Cardiac muscle cell (in vitro differentiated cells and primary cell): ENCODE measurements at places on chromosomes 3 and 15. TPM values are rescaled to one million over a fixed set of nuclear protein-coding genes. Genes with fewer than 3 reads are reported as not detected.

- no peak overlapping the region for H3K4me3 ChIP-seq
- peaks cover 10% of the 10 kb centered on the region for H3K27me3 ChIP-seq
- no peak overlapping the region for H3K27ac ChIP-seq
- no peaks in the 10 kb centered on the region for H3K4me1 ChIP-seq
- H3K36me3 ChIP-seq: no peaks in the 10 kb centered on the region
These were observed 7.4 kb downstream of the ZDHHC19 start for GRCh38 chr3:196203846-196204245.

DNA sequence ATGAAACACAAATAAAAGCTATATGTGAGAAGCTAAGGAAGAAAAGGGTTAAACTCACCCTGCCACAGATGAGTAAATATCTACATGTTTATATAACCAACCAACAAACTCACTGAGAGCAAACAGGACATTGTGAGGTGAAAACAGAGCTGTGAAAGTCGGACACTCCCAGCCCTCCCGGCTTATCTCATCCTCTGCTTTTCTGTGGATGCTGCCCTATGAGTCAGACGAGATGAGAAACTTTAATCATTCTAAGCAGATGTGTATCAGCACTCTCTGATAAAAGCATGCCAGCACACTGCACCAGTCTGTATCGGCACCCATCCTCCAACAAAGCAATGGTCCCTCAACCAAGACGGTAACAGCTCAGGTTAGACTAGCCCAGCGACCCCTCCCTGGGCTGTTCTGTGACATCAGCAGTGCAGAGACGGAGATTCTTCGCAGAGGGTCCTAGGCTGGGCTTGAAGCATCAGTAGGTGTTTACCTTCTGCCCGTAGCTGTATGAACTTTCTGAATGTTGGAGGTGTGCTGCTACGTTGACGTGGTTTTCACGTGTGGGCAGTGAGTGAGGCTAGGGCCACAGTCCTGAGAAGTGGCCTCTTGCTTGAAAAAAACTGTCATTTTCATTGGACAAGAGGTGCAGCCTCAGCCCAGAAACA is 119.8 kb upstream of the ALDH1A3 start:
- no peaks in the 10 kb centered on the region for H3K27me3 ChIP-seq
- no peak overlapping the region for H3K27ac ChIP-seq
- no peaks in the 10 kb centered on the region for H3K36me3 ChIP-seq
- DNase-seq: peak; percentile 38
- no peaks in the 10 kb centered on the region for H3K4me1 ChIP-seq

- H3K27ac ChIP-seq: no peak overlapping the region
- no peaks in the 10 kb centered on the region for H3K27me3 ChIP-seq
- no peaks in the 10 kb centered on the region for H3K36me3 ChIP-seq
- no peak for DNase-seq
- no peak overlapping the region for H3K4me3 ChIP-seq
- no peaks in the 10 kb centered on the region for H3K4me1 ChIP-seq
These were observed 883.6 kb downstream of the SQOR start for GRCh38 chr15:46518381-46518780.

- H3K36me3 ChIP-seq: peaks cover 3% of the 10 kb centered on the region
- H3K27me3 ChIP-seq: no peaks in the 10 kb centered on the region
- H3K4me3 ChIP-seq: no peak overlapping the region
- peaks cover 5% of the 10 kb centered on the region for H3K4me1 ChIP-seq
These were observed 13.8 kb downstream of the VPS18 start for GRCh38 chr15:40908095-40908494.

DNA sequence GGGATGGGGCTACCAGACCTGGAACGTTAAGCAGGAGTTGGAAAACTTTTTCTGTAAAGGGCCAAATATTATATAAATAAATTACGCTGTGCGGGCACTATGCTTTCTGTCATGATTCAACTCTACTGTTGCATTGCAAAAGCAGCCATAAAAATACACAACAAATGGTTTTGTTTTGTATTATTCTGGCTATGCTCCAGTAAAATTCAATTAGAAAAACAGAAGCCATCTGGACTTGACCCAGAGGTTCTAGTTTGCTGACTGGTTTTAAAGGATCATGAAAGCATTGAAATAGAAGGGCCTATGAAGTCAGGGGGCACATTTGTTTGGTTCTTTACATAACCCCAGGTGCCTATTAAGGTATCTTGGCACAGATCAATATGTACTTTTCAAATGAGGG is 647.4 kb upstream of the LMCD1 start:
- H3K27me3 ChIP-seq: no peaks in the 10 kb centered on the region
- H3K4me3 ChIP-seq: no peak overlapping the region

- H3K36me3 ChIP-seq: no peaks in the 10 kb centered on the region
- H3K27me3 ChIP-seq: no peaks in the 10 kb centered on the region
- no peak overlapping the region for H3K27ac ChIP-seq
- H3K4me3 ChIP-seq: no peak overlapping the region
- no peak for DNase-seq
- H3K4me1 ChIP-seq: no peaks in the 10 kb centered on the region
These were observed 193.1 kb downstream of the NR1D2 start for GRCh38 chr3:24137958-24138875.

- no peak for DNase-seq
- H3K4me3 ChIP-seq: no peak overlapping the region
- no peak overlapping the region for H3K27ac ChIP-seq
- H3K36me3 ChIP-seq: peaks cover 62% of the 10 kb centered on the region
These were observed 5.7 kb downstream of the XIRP1 start for GRCh38 chr3:39186692-39187151.

GRCh38 chr3:138861798-138862197 is 27.1 kb upstream of the PIK3CB start:
- no peak overlapping the region for H3K4me3 ChIP-seq
- no peaks in the 10 kb centered on the region for H3K36me3 ChIP-seq
- no peaks in the 10 kb centered on the region for H3K27me3 ChIP-seq

DNA sequence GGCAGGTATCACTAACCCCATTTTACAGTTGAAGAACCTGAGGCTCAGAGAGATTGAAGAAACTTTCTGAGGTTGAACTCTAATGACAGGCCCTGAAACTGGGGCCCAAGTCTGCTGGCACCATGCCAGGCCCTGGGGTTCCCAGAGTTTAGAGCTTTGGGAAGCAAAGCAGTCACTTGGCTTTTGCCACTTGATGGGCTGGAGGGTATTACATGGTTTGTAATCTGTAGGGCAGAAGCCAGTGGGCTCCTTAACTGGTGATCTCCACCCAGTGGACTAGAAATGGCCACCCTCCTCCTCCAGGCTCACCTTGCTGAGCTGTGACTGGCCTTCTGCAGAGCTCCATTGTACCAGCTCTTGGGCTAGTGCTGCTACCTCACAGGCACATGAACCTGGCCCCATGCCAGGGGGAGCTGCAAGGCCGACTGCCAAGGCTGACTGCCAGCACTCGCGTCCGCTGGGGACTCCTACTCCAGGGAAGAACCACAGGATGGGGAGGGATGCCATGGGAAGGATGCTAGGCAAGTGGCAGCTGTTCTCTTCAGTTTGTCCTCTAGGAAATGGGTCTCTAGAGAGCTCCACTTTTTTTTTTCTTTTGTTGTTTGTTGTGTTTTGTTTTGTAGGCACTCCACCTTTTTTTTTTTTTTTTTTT is 104.8 kb downstream of the ETFA start:
- no peak overlapping the region for H3K4me3 ChIP-seq
- no peak overlapping the region for H3K27ac ChIP-seq
- DNase-seq: peak; percentile 34
- H3K27me3 ChIP-seq: no peaks in the 10 kb centered on the region

DNA sequence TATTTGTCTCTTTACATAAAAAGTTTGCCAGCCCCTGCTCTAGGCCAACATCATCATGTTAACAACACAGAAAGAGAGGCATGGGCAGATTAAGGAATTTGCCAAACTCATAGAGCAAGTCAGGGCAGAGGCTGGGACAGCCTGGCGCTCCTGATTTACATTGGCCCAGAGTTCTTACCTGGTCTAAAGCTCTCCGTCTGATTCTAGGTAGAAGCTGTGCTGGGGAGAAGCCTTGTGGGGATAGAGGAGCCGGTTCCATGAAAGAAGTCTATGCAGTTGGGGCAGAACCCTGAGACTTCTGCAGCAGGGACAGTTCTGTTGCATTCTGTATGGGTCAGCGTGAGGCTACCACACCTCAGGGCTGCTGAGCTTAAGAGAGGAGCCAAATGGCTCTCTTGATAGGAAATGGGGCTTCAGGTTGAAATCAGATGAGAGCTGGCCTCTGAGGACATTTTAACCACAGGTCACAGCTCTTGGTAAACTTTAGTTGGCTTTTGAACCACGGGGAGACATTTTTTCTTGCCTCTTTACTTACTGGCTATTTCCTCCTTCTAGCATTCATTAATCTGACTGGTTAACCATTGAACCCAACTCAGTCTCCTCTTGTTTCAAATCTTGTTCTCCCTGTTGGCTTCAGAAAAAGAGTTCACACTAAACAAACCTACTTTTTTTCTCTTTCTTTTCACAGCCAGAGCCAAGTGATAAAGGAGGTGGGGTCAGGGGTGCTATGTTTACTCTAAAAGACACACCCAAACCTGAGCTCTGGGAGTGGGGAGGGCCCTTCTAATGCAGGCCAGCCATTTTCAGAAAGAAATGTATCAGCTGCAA is 250.7 kb downstream of the OPA1 start:
- H3K36me3 ChIP-seq: no peaks in the 10 kb centered on the region
- H3K4me1 ChIP-seq: no peaks in the 10 kb centered on the region
- H3K27ac ChIP-seq: no peak overlapping the region
- no peaks in the 10 kb centered on the region for H3K27me3 ChIP-seq
- DNase-seq: no peak

DNA sequence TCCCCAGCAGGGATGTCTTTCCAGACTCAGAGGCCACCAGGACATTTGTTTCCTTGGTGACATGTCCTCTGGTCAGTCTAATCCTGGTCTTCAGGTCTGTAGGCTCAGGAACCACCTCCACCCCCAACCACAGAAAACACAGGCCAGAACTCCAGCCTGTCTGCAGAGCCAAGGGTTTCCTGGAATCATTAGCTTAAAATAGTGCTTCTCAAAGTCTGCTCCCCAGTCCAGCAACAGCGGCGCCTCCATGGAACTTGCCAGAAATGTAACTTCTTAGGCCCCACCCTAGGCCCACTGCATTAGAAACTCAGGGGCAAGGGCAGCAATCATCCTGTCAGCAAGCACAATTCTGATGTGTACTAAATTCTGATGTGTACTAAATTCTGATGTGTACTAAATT is 20.0 kb downstream of the SLC28A1 start:
- H3K4me1 ChIP-seq: peaks cover 17% of the 10 kb centered on the region
- no peaks in the 10 kb centered on the region for H3K27me3 ChIP-seq
- no peak for DNase-seq
- no peak overlapping the region for H3K4me3 ChIP-seq

- DNase-seq: no peak
- H3K27me3 ChIP-seq: peaks cover 76% of the 10 kb centered on the region
- no peaks in the 10 kb centered on the region for H3K4me1 ChIP-seq
- H3K27ac ChIP-seq: no peak overlapping the region
These were observed 100.2 kb upstream of the TLE3 start for GRCh38 chr15:70197945-70198361.

- peaks cover 51% of the 10 kb centered on the region for H3K36me3 ChIP-seq
- no peaks in the 10 kb centered on the region for H3K27me3 ChIP-seq
- no peak overlapping the region for H3K27ac ChIP-seq
- no peak for DNase-seq
These were observed 6.9 kb downstream of the CRBN start for GRCh38 chr3:3172627-3173026.

DNA sequence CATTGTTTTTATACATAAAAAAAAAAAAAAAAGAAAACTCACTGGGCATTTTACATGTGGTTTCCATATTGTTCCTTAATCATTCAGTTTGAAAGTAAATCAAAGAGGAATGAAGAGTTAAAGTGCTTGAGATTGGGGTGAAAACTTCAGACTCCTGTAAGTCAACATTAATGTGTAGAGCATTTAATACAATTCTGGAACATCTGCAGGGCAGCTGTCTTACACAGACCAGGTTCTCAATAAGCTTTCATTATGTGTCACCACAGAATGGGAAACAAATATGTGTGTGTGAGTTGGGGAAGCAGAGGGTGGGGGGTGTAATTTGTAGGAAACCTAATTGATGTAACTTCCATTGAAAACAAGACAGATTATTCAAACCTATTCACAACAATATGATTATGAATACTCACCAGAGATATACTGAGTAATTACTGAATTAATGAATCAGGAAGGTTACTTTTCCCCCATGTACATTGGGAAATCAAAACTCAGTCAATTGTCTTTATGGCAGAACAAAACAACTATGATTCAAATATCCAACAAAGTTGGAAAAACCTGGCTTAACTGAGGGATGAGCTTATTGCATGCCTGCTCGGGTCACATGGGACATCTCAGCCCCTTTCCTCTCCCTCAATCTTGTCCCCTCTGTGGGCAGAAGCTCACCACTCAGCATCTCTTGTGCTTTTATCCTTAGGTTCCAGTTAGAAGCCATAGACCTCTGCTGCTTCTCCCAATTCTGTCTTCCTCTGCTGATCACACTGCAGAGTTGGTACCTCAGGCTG is 281.2 kb upstream of the THBS1 start:
- peaks cover 5% of the 10 kb centered on the region for H3K4me1 ChIP-seq
- H3K27ac ChIP-seq: no peak overlapping the region
- H3K4me3 ChIP-seq: no peak overlapping the region
- H3K27me3 ChIP-seq: peaks cover 4% of the 10 kb centered on the region

DNA sequence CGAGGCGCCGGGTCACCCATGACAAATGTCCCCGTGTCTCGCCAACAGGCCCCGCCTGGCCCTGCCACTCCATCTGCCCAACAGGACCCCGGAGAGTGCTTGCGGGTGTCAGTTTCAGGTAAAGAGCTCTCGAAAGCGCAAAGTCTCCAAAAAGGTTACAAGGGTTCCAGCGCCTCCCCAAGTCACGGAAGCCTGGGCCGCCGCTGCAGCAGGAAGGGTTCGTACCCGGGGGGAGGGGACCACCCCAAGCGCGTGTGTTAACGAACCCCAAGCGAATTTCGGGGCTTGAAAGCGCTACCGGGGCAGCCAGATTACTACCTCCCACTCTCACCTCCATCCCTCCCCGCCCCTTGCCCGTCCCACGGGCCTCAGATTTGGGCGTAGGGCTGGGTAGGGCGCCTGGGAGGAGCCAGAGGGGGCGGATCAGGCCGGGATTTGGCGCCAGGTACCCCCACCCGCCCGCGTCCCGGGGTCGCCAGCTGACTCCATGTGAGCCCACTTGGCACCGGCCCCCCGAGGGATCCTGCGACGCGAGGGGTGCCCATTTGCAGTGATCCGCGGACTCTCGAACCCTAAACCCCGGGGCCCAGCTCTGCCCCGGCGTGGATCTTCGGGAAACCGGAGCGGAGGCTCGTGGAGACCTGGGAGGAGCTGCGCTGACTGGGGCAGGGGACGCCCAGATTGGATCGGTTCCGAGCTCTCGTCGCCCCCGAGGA is 85.9 kb downstream of the NR2F2 start:
- H3K4me3 ChIP-seq: no peak overlapping the region
- H3K27ac ChIP-seq: no peak overlapping the region
- H3K4me1 ChIP-seq: peaks cover 6% of the 10 kb centered on the region
- H3K27me3 ChIP-seq: peaks cover 100% of the 10 kb centered on the region
- no peak for DNase-seq

AP3B2 gene
- total RNA-seq: 3.0 TPM in 2 replicates

SPINT1 gene
- 4.0 and 9.5 TPM in 2 replicates for total RNA-seq

DPPA2 gene
- total RNA-seq: not detected in 2 replicates

MST1 gene
- 41.5 and 48.7 TPM in 2 replicates for total RNA-seq

UPK1B gene
- 1.0 TPM in 1 of 2 replicates, not detected in the other for total RNA-seq

TP63 gene
- total RNA-seq: not detected in 2 replicates

ACTC1 gene
- total RNA-seq: 1,687 and 2,394 TPM in 2 replicates
